Vagina (tissue), 2 donors: ENCODE measurements at places on chromosomes 2 and 18.

DNA sequence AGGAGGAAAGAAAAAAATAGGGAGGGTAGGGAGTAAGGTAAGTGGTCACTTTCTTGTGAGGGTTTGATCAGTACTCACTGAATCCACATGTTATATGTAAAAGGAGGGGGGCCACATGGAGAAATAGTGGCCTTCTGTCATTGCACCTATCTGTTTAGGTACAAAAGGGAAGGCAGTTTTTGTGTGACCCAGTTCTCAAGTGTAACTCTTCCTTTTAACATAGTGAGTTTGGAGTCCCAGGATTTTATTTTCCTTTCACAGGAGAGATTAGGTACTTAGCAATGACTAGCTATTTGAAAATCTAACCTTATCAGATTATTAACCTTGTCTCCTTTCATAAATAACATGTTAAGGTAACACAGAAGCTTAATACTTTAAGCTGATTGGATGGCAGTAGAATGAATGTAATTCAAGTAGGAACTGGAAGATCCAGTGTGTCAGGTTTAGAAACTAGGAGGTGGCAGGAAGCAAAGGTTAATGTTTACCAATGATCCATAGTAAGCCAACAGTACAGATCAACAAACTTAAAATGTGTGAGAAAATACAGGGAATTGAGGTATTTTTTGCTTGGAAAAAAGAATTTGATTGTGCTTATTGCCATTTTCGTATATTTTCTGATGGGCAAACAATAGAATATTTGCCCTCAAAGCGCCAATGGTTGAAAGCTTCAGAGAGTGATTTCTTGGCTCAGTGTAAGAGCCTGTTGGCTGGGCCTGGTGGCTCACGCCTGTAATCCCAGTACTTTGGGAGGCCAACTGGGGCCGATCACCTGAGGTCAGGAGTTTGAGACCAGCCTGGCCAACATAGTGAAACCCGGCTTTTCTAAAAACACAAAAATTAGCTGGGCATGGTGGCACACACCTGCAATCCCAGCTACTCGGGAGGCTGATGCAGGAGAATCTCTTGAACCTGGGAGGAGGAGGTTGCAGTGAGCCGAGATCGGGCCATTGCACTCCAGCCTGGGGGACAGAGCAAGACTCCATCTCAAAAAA is 11.3 kb downstream of the HNMT start:
- no peak overlapping the region for H3K27ac ChIP-seq
- H3K4me3 ChIP-seq = no peak overlapping the region
- peaks cover 9% of the 10 kb centered on the region for H3K4me1 ChIP-seq
- H3K27me3 ChIP-seq = no peaks in the 10 kb centered on the region
- no peaks in the 10 kb centered on the region for H3K36me3 ChIP-seq
- no peak for DNase-seq

- no peaks in the 10 kb centered on the region for H3K27me3 ChIP-seq
- DNase-seq = no peak
- H3K27ac ChIP-seq = no peak overlapping the region
- H3K4me3 ChIP-seq = no peak overlapping the region
- H3K36me3 ChIP-seq = no peaks in the 10 kb centered on the region
Measured at GRCh38 chr18:74446631-74447403, 10.3 kb downstream of the DIPK1C start.

DNA sequence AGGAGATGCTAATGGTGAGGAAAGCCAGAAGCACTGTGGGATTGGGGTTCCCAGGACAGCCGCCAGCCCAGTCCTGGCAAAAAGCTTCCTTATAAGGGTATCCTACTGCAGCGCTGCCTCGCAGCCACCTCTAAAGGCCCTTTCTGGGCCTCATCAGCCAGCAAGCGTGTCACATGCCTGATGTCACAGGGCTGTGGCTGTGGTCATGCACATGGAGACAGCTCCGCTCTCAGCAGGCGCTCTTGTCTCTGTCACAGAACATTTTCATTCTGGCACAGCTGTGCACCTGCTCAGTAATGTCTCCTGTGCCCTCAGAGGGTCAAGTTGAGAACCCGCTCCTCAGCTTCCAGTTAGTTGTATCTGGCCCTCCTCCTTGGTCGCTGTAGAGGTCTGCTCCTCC is 17.7 kb upstream of the MAL start:
- no peak overlapping the region for H3K4me3 ChIP-seq
- H3K27ac ChIP-seq = no peak overlapping the region
- no peaks in the 10 kb centered on the region for H3K4me1 ChIP-seq
- H3K27me3 ChIP-seq = no peaks in the 10 kb centered on the region

DNA sequence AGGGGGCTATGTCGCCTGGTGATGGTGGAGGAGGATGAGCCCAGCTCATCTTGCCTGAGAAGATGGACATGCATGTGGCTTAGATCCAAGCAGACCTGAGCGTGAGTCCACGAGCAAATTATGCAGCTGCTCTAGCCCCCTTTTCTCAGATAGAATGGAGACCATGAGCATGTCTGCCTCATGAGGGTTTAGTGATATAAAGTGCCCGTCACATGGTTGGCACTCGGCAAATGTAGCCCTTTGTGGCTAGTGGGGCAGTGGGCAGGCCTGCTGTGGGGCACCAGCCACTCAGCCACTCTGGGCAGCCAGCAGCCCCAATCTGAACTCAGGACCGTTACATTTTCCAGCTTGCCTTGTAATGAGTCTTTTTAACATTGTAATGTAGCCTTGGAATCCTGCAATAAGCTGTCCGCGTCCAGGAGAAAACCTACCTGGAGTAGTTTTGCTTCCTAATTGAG is 92.1 kb upstream of the HS6ST1 start:
- H3K27me3 ChIP-seq = no peaks in the 10 kb centered on the region
- DNase-seq = peak; percentile 64
- no peak overlapping the region for H3K27ac ChIP-seq
- no peaks in the 10 kb centered on the region for H3K36me3 ChIP-seq
- H3K4me1 ChIP-seq = peaks cover 15% of the 10 kb centered on the region
- H3K4me3 ChIP-seq = no peak overlapping the region

GRCh38 chr2:67456428-67456827 is 59.3 kb downstream of the ETAA1 start:
- no peaks in the 10 kb centered on the region for H3K4me1 ChIP-seq
- H3K4me3 ChIP-seq = no peak overlapping the region
- H3K27ac ChIP-seq = no peak overlapping the region
- DNase-seq = no peak

- H3K27me3 ChIP-seq = no peaks in the 10 kb centered on the region
- DNase-seq = no peak
- peak overlapping the region; percentile 17 for H3K4me3 ChIP-seq
Measured at GRCh38 chr2:218395090-218395444, 4.6 kb upstream of the CTDSP1 start.

DNA sequence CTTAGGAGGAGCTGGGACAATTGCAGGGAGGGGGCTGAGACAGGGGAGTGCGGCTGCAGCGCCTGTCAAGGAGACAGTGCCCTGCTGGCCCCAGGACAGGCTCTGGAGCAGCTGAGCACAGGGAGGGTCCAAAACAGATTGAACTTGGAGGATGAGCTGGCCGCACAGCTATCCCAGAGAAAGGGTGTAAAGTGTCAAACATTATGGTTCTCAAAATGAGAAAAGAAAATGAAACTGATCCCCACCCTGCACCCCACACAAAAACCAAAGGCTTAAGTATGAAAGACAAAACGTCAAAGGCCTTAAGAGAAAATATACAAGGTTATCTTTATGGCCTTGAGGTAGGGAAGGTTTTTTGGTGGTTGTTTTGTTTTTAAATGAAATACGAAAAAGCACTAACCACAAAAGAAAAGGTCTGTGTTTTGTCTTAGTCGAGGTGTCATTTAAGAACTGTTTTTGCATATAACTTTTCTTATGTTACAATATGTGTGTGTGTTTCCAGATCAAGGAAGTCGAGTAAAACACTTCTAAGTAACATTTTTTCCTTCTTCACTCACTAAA is 111.8 kb downstream of the HDAC4 start:
- peaks cover 93% of the 10 kb centered on the region for H3K4me1 ChIP-seq
- DNase-seq = no peak

GRCh38 chr18:65671621-65672415 is 79.0 kb upstream of the CDH7 start:
- no peak overlapping the region for H3K4me3 ChIP-seq
- no peaks in the 10 kb centered on the region for H3K36me3 ChIP-seq
- H3K27me3 ChIP-seq = no peaks in the 10 kb centered on the region
- H3K4me1 ChIP-seq = no peaks in the 10 kb centered on the region
- H3K27ac ChIP-seq = no peak overlapping the region
- no peak for DNase-seq

DNA sequence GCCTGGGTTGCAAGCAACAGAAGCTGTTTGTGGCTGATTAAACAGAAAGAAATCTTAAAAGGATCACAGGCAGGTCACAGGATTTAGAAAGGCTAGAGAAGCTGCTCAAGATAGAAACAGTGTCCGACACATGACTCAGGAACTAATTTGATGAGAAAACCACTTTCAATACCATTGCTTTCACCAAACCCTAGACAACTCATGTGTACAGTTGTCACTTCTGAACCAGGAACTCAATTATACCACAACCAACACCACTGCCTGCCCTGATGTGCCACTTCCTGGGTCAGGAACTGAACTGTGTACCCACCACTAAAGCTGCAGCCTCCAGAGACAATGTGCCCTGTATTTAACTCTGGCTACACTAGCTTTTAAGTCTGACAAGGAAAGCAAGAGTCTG is 56.0 kb downstream of the TMEM247 start:
- no peak overlapping the region for H3K27ac ChIP-seq
- no peak for DNase-seq
- H3K4me1 ChIP-seq = peaks cover 6% of the 10 kb centered on the region
- H3K27me3 ChIP-seq = no peaks in the 10 kb centered on the region
